ENCODE measurements at places on chromosomes 11 and 22.

DNA sequence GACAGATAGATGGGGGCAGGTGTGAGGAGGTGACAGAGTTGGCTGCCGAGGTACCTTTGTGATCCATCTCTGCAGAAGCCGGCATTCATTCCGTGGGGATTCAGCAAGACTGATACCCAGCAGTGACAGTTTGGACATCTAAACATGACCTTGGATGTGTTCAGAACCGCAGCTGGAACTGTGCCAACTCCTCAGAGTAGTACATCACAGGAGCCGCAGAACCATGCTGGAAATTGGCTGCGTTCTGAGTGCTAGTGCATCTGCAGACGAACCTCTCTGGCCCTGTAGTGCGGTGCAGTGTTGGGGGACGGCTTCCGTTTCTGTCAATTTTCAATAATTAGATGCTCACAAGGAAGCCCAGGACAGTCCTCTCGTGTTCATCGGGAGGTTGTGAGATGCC is 772.1 kb downstream of the NTM start:
- no peak for DNase-seq

GRCh38 chr22:49368976-49369725 is 458.5 kb downstream of the BRD1 start:
- DNase-seq, result no peak

DNA sequence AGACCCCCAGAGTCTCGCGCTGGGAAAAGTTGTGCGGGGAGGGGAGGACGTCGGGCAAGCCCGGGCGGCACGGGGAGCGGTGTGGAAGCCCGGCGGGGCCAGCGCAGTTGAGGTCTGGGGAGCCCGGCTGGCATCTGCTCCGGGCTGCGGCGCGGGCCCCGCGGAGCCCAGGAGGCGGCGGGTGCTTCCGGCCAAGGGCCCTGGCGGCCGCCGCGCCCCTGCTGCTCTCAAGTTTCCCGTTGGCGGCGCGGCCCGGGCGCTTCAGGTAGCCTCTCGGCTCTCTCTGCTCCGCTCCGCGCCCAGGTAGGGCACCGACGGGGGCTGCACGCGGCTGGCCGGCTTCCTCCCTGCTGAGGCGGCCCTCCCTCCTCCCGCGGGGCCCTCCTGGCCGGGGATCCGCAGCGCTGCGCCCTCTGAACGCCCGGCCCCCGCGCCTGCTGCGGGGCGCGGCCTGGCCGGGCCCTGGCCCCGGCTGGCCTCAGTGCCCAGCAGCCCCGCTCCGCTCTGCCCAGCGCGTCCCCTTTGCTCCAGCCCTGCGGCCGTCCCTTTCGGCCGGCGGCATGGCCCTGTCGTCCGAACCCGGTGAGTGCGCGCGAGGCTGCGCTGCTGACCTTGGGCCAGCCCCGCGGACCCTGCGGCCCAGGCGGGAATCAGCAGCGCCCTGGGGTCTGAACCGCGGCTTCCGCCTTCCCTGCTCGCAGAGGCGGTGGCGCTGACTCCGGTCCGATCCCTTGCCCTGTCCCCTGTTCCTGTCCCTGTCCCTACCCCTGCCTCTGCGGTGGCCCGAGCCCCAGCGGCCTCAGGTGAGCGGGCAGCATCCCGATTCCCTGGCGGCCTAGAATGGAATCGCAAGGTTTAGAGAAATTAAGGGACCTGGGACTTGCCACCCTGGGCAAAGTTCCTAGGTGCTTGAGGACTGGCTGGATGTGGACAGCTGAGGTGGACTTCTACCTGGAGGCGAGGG is 4.3 kb upstream of the AMPD3 start:
- DNase-seq, result no peak

DNA sequence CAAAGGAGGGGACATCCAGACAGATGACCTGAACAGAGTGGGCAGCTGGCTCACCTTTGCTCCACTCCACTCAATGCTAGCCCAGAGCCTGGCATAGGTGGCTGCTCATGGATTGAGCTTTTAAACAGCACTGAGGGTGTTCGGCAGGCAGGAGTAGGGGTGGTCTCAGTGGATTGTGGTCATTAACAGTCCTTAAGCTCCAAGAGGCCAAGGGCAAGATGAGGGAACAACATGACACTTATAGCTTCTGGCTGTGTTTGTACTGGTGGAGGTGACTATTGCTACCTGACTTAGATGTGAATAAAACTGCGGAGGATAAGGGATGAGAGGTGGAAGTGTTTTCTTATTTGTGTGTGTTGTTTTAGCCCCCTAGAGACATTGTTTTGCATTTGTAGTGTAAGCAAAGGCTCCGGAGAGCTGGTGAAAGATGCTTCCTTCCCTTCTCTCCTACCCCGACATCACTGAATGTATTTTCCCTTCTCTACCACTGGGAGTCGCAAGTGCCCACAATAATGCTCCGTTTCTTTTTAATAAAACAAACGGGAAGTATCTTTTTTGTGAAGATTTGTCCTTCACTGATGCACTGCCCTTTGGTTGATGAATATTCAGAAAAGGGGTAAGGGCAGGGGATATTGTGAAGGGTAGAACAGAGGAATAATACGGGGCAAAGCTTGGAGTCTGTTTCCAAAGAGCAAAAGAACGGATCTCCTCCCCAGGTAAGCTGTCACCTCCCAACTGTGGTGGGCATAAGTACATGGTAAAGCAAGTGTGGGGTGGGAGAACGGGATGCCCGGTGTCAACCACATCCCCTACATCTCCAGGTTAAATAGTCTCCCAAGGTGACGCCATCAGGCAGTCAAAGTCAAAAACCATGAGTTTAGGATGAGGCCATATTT is 27.5 kb upstream of the MTNR1B start:
- no peak for DNase-seq

DNA sequence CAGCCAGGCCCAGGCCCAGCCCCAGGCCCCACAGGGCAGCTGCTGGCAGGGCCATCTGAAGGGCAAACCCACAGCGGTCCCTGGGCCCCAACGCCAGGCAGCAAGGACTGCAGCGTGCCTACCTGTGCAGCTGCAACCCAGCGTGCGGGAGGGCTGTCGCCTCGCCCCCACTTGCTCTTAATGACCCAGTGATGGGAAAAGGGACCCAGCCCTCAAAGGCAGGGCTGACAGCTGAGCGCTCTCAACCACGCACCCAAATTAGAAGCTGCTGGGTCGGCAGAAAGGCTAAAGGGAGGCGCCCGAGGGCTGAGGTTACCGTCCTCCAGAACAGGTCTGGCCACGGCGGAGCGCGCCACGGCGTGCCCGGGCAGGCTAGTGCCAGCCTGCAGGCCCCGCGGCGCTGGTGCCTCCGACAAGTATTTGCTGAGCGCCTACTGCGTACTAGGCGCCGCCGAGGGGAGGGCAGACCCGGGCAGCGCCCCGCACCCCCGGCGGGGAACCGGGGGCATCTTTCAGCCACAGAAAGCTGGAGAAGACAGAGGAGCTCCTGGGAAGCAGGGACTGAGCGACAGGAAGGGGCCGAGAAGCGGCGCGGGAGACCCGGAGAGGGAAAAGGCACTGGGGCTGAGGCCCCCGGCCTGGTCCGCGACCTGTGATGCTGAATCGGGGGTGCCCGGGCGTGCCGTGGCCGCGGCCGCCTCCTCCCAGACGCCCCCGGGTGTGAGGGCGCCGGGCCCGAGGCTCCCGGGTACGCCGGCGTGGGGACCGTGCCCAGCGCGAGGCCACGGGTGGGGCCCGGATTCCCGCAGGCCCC is 773 bp downstream of the HRAS start:
- DNase-seq, result no peak

All from NCI-H1694 (cell line).